ENCODE measurements at places on chromosomes 11 and 22. TPM values are rescaled to one million over a fixed set of nuclear protein-coding genes. Genes with fewer than 3 reads are reported as not detected.
A peak's percentile ranks its signal among the peaks of the same experiment; 100 is the strongest.

DNA sequence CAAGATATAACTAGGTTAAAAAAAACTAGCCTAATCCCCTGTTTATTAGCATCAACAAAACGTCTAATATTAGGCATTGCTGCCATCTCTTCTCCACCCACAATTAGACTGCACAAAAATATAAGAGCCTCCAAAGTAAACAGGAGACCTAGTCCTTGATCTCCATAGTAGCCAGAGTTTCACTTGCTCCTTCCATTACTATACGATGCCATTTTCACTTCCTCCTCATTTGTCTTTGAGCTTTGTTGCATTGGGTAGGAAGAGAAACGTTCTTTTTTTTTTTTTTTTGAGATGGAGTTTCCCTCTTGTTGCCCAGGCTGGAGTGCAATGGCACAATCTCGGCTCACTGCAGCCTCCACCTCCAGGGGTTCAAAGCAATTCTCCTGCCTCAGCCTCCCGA, 42.3 kb upstream of the RDX start:
- no peak for DNase-seq

DNA sequence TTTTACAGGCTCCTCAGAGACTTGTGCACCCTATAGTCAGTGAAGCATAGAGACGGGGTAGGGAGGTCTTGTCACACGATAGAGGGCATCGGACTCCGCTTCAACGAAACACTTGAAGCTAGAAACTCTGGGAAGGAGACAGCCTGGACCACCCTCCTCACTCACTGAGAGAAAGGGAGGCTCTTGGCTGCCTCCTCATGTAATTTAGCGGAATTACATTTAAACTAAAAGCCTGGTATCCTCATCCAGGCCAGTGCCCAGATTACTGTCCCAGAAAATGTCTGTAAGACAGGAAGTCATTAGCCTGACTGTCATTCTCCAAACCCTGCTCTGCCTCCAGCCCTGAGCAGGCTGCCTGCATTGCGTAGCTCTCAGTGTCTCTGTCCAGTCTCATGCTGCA, 36.0 kb downstream of the TTLL1 start:
- no peak for DNase-seq

DNA sequence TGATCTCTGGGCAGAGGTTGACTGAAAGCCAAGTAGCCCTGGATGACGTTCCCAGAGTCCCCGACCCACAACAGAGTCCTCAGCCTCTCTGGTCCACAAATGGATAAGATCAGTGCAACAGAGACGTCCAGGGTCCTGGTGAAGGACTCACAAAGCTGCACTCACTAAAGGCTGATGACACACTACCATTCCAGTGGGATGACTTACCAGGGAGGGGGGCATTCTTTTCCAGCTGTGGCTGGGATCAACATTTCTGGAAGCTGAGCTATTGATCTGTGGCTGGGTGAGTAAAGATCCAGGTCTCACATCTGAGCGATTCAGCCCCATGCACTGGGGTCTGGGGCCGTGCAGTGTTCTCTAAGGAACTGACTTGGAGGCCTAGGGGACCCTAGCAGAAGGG, 296.2 kb downstream of the NTM start:
- DNase-seq = peak; percentile 5

GRCh38 chr22:25736378-25737011, 5.5 kb upstream of the MYO18B start:
- no peak for DNase-seq

DNA sequence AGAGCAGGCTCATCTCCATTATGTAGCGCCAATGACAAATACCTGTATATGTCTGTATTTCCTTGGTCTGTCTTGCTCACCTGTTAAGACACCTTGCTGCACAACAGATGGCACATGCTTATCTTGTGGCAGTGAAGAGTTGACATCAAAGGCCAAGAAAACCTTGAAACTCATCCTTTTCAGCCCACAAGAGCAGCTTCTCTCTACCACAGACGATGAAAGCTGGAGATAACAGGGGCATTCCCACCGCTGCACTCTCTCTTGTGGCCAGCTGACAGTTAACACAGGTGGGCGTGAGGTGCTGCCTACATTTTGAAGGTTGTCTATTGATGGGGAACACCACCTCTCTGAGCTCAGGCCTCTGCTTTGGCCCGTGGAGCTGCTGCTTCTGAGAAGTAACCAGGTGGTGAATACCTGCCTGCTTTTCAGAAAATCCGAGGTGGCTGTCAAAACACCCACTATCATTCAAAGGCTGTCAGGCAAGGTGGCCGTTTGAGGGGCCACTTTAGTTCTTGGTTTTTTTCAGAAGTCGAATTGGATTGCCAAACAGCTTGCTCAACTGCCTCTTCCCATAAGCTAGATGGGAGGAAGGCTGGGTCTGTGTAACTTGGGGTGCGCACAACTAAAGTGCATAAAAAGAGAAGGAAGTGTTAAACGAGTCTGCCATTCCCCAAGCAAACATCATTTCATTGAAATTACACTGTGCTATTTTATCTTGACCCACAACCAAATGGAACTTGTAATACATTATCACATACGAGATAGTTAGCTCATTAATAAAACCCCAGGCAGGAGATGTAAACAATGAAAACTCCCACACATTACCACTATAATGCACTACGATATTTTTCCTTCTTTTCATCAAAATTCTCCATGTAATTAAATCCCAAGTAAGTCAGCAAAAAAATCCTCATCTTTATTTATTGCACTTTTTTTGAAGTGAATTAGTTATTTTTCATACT, 87.1 kb upstream of the RAG2 start:
- no peak for DNase-seq

- no peak for DNase-seq
These were observed 217.8 kb downstream of the KIRREL3 start for GRCh38 chr11:126782810-126783209.

- DNase-seq = no peak
These were observed 900.3 kb downstream of the OPCML start for GRCh38 chr11:132631989-132632388.

DNA sequence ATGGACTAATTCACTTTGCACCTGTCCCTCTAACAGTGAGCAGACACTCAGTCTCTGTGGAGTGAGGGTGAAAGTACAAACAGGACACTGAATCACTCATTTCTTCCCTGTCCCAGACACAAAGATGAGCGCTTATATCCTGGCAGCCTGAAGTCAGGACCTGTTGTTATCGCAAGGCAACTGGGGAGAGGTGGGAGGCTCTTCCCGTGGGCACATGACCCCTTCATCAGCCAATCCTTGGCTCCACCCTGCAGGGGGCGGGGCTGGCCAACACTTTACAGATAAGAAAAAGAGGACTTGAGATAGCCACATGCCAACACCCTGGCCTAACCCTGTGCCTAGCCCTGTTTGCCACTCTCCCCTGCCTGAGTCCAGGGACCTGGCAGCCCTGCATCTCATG, 29.5 kb upstream of the TESMIN start:
- no peak for DNase-seq

DNA sequence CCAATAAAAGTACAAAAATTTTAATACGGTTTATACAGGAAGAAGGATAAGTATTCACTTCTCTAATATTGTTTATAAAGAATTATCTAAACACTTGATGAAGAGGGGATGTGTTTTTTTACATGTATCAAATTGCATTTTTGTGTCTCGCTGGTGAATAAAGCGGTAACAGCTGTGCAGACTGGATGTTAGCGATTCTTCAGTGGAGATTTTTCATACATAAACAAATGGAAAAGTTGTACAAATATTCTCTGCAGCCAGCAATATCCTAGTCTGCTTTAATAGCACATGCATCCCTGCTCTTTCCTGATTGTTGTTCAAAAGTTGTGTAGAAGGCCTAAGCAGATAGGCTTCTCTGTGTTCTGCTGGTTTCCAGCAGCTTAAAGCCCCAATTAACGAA, 369.3 kb downstream of the SOX6 start:
- no peak for DNase-seq

DNA sequence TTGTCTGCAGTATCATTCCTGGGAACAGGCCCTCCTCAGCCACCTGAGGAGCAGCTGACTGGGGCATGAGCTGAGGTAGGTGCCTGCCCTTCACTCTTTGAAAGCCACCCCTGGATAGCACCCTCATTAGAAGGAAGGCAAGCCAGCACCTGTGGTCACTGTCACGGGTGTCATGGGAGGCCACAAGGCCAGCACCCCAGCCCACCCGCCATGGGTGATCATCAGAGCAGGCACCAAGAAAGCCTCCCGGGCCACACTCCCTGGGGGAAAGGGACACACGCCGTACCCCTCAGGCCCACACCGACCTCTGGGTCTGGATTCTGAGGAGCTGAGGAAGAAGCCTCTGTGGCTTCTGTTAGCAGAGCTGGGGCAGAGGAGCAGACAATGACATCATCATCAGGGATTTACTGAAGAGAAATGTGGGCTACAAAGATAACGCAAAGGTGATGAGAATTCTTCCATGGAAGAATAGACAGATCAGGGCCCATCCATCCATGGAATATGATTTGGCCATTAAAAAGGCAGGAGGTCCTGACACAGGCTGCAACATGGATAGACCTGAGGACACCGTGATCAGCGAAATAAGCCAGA, 16.7 kb upstream of the NAP1L4 start:
- no peak for DNase-seq

DNA sequence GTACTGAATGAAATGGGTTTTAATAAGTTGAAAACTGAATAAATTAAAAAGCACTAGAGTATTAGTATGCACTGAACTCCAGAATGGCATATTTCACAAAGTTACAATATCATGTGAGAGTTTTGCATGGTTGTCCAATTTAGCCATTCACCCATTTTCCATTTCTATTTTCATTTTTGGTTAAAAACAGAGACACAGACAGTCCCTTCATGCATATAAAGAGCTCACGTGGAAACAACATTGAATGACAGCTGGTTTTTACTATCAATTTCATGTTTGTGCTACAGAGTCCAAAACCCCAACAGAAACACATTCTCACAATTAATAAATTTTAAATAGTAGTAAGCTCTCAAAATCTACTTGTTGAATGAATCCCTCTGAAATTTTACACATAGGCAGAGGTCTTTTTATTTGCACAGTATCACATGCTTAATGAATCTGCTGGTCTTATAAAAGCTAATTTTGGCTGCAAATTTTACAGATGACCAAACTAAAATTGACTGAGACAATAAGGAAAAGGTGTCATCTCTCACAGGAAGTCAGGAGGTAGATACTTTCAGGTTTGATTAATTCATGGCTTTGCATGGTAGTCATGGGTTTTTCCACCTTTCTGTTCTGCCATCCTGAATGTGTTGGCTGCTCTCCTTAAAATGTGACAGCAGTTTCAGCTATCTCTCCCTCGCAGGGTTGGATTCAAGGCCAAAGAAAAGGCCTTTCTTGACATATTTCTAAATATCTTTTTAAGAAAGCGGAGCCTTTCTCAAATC, 20.6 kb upstream of the DDI1 start:
- DNase-seq = no peak

- no peak for DNase-seq
These were observed 46.1 kb downstream of the LARGE1 start for GRCh38 chr22:33874206-33874605.

DNA sequence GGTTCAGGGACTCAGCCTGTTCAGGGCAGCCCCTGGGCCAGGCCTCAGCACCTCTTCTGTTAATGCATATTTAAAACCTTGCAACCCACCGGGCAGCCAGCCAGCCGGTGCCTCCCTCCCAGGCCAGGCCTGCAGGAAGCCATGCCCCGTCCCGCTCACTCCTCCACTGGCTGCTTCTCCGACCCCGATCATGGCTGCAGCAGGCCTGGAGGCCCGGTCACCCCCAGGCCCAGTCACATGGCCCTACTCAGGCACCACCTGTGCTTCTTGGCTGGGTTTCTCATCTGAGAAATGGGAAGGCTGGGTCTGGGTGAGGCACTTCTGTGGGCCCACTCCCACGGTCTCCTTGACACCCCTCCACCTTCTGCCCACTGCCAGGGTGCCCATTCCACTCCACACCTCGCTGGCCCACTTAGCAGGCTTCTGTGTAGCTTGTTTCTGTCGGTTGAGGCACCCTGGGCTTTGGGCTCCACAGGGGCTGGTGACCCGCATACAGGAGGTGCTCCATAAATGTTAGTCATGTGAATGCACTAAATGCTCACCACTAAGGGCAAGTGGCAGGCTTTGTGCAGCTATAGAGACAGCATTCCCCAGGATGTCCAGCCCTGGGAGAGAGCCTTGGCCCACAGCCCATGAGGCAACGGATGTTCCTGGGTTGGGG, 11.4 kb downstream of the RTN4R start:
- no peak for DNase-seq

- DNase-seq = peak; percentile 87
These were observed 2.6 kb upstream of the LTBP3 start for GRCh38 chr11:65560555-65561418.

- DNase-seq = peak; percentile 73
These were observed at the start of gene LRRC56 for GRCh38 chr11:536841-537621. TSS of gene LRRC56 (plus strand) at chr11:537527. CDS start at chr11:540685, 3,158 bp downstream.

DNA sequence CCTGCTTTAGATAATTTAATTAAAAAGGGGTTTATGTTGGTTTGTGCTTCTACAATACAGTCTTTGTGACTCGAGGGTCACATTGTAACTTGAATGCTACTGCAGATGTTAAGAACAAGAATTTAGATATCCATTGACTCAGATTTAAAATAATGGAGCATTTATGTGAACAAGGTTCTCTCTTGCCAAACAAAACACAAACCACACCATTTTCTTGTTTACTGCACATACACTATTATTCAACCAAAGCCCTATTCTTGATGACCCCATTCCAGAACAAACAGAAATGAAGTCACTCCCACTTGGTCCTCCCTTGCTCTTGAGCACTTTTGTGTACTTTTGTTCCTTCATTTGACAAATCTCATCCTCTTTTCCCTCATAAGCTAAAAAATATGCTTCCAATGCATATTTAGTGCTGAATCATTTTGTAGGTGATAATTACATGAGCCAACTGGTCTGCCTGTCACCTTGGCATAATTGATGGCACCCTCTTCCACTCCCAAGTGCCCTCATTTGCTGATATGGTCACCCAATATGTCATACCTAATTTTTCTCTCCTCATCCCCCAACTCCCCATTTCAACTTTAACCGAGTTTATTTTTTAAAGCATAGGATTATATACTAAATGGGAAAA, 2.8 kb downstream of the C11orf71 start:
- DNase-seq = no peak

DNA sequence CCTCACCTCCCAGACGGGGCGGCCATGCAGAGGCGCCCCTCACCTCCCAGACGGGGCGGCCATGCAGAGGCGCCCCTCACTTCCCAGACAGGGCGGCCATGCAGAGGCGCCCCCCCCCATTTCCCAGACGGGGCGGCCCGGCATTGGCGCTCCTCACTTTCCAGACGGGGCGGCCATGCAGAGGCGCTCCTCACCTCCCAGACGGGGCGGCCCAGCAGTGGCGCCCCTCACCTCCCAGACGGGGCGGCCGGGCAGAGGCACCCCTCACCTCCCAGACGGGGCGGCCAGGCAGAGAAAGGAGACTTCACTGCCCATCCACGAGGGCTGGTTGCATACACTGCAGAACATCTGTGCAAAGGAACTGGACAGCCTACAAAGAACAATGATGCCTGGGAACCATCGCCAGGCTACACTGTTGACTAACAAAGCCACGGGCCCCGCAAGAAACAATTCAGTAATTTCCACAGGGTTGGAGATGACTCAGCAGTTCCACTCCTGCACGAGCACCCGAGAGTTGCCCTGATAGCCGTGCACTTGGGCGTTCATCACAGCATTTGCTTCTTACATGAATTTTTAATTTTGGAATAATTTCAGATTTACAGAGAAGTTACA, 58.7 kb downstream of the CTTN start:
- peak; percentile 14 for DNase-seq

TPBGL gene
- not detected for total RNA-seq

GRIK4 gene
- 0.17 TPM for total RNA-seq

MRGPRF gene
- 84.2 TPM for total RNA-seq

LARGE2 gene
- not detected for total RNA-seq

EHBP1L1 gene
- total RNA-seq = 53.5 TPM

KRTAP5-2 gene
- not detected for total RNA-seq

ARHGAP42 gene
- total RNA-seq = 8.7 TPM
